Kidney glomerular epithelial cell (primary cell): ENCODE measurements at places on chromosomes 2 and 18.

- DNase-seq = no peak
Measured at GRCh38 chr2:30315391-30316063, 84.2 kb downstream of the LBH start.

DNA sequence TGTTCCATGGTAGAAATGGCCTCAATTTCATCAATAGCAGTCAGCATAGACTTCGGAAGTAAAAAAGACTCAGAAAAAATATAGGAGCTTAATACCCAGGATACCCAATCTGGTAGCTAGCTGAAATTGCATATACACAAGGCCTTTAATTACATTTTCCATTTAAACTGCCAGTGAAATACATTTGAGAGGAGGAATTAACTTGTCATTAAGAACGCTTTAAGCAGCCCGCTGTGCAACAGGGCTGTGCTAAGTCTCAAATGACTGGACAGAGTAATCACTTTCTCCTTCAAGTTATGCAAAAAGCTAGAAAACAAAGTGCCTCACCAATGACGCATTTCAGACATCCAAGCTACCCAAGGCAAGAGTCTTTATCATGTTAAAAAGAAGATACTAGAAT lies 558.8 kb downstream of the MBD2 start:
- DNase-seq = no peak

- DNase-seq = no peak
Measured at GRCh38 chr18:54967786-54968185, 8.5 kb upstream of the CCDC68 start.

DNA sequence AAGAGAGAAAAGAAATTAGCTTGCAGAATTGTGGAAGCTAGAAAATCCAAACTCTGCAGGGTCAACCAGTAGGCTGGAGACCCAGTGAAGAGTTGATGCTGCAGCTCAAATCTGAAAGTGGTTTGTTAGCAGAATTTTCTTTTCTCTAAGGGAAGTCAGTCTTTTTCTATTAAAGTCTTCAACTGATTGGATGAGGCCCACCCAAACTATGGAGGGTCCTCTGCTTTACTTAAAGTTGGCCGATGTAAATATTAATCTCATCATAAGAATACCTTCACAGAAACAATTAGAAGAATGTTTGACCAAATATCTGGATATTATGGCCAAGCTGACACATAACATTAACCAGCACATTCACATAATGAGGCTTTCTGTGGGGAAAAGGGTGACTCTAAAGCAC lies 73.7 kb downstream of the FTCDNL1 start:
- no peak for DNase-seq

GRCh38 chr2:18831916-18832510 lies 242.6 kb upstream of the NT5C1B start:
- no peak for DNase-seq

- DNase-seq = no peak
Measured at GRCh38 chr2:179771791-179772190, 89.6 kb downstream of the ZNF385B start.

DNA sequence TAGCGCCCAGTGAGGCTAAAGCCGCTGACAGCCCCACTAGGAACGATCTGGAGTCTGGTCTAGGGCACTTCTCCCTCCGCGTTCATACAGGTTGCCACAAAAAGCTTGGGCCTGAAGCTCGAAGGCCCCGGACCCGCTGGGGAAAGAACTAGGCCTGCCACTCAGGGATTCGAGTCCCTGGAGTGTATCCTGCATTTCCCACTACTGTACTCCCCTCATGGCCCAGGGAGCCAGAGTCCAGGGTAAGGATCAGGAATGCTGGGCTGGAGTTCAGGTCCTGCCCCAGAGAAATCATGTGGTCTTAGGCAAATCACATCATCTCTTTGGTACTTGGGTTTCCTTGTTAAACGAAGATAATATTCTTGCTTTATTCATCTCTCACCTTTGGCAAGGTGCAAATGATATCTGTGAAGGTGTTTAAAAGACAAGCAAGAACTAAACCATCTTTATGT lies 1.4 kb upstream of the ZFP36L2 start:
- no peak for DNase-seq

DNA sequence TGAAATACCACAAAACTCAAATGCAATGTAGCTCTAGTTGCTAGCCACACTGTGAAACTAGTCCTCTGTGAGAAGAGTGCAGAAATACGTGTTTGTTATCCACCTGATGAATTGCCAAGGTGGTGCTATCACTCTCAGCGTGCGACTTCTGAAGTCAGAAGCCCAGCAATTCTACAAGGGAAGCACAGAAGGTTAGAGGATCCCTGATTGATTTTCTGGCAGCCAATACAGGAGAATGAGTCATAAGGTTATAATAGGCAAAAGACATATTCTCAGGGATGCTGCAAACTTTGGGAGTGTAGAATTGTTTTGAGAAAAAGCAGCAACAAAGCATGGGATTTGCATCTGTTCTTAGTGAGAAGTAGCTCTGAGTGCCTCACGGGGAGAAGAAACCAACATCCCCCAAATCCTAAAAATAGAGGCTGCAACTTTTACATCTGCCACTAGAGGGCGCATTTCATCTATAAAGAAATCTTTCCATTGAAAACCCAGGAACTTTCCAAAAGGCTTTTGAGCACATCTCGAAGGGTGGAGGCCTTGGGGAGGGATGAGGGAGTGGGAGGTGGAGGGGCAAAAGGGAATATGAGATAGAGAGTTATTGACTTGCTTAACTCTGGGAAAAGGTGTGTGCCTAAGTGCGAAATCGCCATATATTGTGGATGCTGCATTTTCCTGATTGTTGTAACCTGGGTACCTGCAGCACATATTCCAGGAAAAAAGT lies 78.0 kb downstream of the TMEM182 start:
- DNase-seq = peak; percentile 14

GRCh38 chr2:8743261-8743660 lies 61.4 kb downstream of the ID2 start:
- DNase-seq = no peak

- no peak for DNase-seq
Measured at GRCh38 chr18:74510770-74511095, 14.6 kb downstream of the CNDP2 start.

GRCh38 chr2:650343-651310 lies 26.6 kb downstream of the TMEM18 start:
- DNase-seq = no peak

GRCh38 chr2:200034816-200035215 lies 79.4 kb downstream of the MAIP1 start:
- DNase-seq = no peak

DNA sequence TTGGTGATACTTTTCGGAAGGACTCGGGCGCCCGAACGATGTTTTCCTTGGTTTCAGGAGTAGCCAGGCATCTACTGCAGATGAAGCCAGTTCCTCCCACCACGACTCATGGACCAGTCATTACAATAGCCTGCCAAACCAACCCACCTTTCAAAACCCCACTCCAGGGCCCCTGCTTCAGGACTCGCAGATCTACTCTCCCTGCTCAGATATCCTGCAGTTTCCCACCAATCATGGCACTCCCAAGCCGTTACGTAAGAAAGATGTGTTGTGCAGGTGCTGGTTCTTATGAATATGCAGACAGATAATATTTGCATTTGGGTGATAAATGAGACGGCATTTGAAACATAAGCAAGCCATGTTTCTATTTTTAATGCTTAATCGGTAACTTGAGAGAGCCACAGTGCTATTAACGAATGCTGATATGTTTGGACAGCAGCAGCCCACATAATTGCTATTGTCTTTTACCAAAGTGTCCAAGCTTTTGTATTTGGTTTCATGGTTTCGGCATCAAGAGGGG lies 3.5 kb upstream of the CYS1 start:
- DNase-seq = peak; percentile 25

GRCh38 chr2:222228054-222228453 lies 70.7 kb downstream of the PAX3 start:
- no peak for DNase-seq

DNA sequence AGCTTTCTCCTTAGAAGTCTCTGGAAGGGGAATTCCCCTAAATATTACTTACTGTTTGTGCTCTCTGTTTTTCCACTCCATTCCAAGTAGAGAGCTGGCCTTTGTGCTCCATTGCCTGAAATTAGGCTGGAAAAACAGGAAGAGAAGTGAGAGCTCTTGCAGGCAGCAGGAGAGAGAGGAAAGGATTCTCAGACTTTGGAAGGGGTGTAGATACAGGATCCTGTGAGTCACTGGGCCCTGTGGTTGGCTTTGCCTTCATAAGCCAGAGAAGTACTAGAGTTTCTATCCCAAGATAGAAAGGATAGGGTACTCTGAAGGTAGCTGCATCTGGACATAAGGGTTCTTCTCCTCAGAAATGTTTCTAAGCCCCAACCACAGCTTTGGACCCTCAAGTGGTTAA lies 188.9 kb downstream of the CMPK2 start:
- DNase-seq = no peak

DNA sequence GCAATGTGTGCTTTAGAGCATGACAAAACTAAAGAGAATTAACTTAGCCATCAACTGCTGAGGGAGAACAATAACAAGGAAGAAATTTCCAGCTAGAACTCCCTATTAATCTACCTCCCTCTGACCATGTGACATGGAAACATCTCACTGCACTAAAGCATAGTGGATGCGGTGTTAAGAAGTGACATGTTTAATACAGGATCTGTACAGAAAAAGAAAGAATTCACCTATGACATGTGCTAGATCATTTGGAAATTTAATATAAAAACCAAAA lies 202.3 kb upstream of the KLHL14 start:
- DNase-seq = no peak

DNA sequence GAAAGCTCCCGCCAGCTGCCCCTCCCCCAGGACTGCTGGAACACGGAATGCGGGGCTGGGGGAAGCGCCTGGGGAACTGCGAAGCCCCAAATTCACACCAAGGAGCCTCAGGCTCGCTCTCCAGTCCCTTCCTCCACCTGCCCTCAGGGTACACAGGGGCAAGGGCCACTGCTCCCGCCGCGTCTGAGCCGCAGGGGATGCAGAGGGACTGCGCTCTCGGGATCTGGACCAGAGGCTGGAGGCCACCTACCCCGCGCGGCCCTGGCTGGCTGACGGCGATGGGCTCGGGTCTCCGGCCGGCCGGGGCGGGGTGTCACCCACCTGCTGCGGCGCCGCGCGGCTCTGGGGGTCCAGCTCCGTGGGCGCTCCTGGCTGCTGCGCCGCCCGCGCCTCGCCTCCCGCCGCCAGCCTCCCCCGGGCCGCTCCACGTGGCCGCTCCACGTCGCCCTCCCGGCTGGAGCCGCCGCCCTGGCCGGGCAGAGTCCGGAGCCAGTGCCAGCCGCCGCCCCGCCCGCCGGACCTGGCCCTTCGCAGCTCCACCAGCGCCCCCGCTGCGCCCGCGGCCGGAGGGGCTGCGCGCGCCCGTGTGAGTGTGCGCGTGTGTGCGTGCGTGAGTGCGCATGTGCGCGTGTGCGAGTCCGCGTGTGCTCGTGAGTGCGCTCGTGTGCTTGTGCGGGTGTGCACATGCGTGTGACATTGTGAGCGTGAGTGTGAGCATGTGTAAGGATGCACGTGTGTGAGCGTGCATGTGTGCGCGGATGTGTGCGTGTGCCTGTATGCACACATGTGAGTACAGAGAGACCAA lies at the start of gene CGREF1:
Gene CGREF1 (minus strand): TSS at position 604 of the 805 bp plus-strand sequence. CDS start 14,762 bp downstream, outside the sequence.
- DNase-seq = no peak

DNA sequence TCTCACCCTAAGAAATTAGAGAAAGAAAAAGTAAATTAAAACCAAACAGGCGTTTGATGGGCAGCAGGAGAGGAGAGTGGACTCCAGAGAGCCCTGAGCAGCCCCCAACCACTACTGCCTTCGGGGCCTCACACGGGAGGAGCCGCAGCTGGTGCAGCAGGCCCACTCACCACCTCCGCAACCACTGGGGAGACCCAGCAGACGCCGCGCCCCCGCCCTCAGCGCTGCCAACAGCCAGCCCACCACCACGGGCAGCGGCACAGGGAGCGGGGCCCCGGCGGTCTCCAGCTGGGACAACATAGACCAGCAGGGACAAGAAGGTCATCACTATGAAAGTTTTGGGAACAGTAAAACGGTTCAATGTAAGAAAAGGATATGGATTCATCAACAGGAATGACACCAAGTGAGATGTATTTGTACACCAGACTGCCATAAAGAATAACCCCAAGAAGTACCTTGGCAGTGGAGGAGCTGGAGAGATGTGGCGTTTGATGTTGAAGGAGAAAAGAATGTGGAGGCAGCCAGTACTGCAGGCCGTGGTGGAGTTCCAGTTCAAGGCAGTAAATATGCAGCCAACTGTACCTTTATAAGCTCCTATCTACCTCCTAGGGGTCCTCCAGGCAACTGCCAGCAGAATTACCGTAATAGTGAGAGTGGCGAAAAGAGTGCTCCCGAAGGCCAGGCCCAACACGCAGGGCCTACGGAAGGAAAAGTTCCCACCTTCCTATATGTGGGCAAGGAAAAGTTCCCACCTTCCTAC lies 76.5 kb downstream of the OLA1 start:
- no peak for DNase-seq

- DNase-seq = no peak
Measured at GRCh38 chr2:96579422-96579821, 42.9 kb downstream of the ARID5A start.

DNA sequence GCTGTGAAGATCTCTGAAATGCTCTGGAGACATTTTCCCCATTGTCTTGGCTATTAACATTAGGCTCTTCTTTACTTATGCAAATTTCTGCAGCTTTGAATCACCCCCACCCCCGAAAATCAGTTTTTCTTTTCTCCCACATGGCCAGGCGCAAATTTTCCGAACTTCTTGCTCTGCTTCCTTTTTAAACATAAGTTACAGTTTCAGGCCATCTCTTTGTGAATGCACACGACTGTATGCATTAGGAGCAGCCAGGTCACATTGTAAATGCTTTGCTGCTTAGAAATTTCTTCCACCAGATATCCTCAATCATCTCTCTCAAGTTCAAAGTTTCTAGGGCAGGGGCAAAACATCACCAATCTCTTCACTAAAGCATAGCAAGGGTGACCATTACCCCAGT lies 106.8 kb downstream of the PARD3B start:
- no peak for DNase-seq

DNA sequence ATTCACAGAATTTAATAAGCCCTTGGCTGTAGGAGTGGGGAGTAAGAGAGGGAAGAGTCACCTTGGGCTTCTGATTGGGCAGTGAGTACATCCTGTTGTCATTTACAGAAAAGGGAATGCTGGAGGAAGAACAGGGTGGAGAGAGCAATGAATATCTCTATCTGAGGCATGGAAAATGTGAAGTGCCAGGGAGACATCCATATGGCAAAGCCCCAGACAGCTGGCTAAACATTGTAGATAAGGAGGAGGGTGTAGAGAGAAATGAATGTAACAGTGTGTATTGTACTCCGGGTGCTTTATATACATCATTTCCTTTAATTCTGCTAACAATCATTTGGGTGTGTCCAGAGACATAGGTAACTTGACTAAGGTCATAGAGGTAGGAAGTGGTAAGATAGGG lies 103.5 kb downstream of the UPP2 start:
- DNase-seq = no peak

- DNase-seq = no peak
Measured at GRCh38 chr2:2826209-2826551, 495.1 kb upstream of the MYT1L start.
